ENCODE measurements at places on chromosomes 7 and 10.

GRCh38 chr7:35038354-35038753 is 1.1 kb upstream of the DPY19L1 start:
- DNase-seq: no peak

DNA sequence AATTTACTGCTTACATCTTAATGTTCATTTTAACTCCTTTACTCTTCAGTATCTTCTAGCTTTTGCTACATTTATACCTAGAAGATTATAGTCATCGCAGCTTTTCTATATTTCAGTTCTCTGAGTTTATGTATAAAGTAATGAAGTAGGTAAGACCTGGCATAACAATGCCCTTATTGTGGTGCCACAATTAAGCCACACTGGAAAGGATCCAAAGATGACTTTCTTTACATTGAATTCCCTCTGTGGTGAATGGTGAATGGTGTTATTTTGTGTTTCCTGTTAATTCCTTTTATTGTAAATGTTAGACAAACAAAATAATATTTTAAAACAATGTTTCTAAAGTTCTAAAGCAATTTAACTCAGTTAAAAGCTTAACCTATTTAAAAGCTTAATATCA is 36.2 kb downstream of the SEMA3D start:
- no peak for DNase-seq

GRCh38 chr7:11410656-11411644 is 421.0 kb downstream of the THSD7A start:
- no peak for DNase-seq

DNA sequence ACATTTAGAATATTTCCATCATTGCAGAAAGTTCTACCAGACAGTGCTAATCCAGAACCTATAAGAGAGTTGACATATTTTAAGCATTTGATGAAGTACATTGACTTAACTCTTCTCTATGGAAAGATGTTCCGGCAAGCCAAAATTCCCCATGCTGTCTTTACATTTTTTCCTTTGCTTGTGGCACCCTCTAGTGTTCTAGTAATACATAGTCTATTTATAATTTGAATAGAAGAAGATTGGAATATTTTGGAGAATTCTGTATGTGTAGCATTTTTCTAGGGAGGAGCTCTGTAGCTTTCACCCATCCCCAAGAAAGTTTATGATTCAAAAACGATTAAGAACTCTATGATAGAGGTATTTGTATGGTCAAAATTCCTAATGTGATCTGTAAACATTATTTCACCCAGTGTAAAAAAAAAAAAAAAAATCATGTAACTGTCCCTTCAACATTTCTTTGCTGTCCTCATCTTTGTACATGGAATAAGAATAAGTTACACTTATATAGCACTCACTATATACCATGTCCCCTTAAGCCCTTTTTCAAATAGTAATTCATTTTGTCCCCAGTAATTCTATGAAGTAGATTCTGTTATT is 33.2 kb downstream of the NRF1 start:
- DNase-seq: no peak

DNA sequence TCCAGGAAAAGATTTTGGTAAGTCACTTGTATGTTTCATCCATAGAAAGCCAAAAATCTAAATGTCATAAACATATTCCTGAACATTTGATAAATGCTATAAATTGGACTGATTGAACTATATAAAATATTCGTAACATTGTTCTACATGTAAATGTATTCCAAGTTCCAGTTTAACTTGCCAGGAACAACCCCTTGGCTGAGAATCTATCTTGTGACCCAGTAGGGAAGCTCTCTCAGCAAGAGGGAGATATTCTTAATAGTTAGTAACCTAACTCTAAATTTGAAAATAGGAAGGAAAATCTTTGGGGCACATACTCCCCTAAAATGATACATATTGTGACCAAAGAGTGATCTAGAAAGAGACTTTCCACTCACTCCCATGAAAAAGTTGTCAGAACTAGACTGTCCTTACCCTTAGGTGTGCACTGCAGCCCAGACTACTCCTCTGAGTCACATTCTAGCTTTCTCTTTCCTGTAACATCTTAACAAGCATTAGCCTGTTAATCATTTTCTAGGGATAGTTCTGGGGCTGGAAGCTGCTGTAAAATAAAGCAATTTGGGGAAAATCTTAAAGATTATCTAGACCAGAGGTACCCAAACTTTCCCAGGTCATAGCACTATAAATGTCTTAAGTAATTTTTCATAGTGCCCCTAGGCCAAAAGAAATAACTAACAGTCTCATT is 73.7 kb upstream of the SKAP2 start:
- DNase-seq: no peak

DNA sequence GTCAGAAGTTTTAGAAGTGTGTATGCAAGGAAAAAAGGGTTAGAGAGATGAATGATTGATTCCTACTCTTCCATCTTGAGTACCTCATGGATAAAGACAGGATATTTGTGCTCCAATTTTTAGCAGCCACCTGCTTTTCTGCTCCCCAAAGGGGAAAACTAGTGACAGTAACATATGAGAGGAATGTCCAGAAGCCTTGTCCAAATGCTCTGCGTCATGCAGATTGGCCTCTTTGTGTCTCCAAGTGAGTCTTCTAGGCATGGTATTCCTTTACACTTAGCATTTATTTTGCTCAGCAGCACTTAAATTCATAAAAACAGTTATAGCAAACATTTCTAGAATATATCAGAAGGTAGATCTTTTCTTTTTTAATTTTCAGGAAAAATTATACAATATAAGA is 306.8 kb downstream of the CNTNAP2 start:
- no peak for DNase-seq

Data from AG04449 (cell line).